ENCODE measurements at places on chromosomes 12 and 14.

GRCh38 chr12:41067941-41068645 is 120.0 kb upstream of the PDZRN4 start:
- no peak for DNase-seq

- no peak for DNase-seq
Observed at GRCh38 chr12:72278894-72279293, 6.7 kb downstream of the TRHDE start.

DNA sequence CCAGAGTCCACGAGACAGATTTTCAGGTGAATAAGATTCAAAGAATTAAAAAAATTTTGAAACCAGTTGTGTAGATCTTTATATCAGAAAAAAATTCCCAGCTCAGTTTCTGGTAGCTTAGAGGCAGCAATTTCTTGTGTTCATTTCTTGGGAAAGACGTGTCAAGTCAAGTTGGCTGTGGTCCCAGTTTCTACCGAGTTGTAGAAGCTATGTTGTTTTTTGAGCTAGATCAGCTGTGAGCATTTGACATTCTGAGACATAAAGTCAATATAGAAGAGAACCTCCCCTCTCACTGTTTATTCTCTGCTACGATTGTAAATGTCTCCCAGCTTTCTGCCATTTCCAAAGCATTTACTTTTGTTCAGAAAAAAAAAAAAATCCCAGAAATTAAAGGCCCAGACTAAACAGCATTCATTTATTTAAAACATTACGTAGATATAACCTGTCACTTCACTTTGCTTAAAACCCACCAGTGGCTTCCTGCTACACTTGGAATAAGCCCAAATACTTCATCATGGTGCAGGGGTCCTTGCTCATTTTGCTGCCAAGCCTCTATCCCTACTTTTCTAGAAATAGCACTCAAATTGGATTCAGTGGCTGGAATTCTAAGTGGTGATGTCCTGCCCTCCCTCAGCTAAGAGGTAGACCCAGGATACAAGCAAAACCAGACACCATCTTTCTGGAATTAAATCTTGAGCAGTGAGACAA is 20.6 kb upstream of the PYGL start:
- DNase-seq = no peak

DNA sequence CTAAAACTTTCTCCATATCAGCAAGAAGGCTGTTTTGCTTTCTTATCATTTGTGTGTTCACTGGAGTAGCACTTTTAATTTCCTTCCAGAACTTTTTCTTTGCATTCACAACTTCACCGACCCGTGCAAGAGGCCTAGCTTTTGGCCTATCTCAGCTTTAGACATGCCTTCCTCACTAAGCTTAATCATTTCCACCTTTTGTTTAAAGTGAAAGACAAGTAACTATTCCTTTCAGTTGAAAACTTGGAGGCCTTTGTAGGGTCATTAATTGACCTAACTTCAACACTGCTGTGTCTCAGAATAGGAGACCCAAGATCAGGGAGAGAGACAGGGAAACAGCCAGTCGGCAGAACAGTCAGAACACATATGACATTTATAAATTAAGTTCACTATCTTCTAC is 39.3 kb downstream of the BBS10 start:
- no peak for DNase-seq

- DNase-seq = no peak
Observed at GRCh38 chr12:49706351-49707127, 666 bp downstream of the FMNL3 start.
